ENCODE measurements at places on chromosomes 1 and 21. TPM values are rescaled to one million over a fixed set of nuclear protein-coding genes. Genes with fewer than 3 reads are reported as not detected.

The SAMD11 gene
- not detected for total RNA-seq

DNA sequence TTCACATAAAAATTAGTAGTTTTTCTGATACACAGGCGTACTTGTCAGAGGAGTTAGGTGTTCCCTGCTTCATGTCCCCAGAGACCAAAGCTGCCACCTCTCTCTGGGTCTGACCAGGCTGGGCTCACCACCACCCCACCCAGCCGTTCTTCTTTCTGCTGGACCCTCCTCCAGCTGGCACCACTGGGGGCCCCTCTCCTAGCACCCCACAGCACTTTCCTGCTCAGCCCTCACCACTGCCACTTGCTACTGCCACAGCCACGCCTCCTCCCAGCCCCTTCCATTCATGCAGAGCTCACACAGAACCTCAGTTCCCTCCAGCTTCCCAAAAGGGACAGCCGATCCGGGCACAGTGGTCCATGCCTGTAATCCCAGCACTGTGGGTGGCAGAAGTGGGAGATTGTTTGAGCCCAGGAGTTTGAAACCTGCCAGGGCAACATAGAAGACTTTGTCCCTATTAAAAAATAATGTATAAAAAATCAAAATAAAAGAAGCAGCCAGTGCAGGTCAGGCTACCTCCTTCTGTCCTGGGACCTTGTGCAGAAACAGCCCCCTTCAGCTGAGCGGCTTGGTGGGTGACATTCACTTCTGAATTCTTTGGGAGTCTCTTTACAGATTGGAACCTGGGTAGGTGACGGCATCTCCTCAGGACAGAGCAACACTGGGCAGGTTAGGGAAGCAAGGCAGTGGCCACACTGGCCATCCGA lies 208.3 kb downstream of the TOMM20 start:
- no peak overlapping the region for H3K4me3 ChIP-seq
- no peak for DNase-seq
- H3K36me3 ChIP-seq = peaks cover 13% of the 10 kb centered on the region
- H3K27ac ChIP-seq = no peak overlapping the region

The CELA2A gene
- not detected for total RNA-seq

DNA sequence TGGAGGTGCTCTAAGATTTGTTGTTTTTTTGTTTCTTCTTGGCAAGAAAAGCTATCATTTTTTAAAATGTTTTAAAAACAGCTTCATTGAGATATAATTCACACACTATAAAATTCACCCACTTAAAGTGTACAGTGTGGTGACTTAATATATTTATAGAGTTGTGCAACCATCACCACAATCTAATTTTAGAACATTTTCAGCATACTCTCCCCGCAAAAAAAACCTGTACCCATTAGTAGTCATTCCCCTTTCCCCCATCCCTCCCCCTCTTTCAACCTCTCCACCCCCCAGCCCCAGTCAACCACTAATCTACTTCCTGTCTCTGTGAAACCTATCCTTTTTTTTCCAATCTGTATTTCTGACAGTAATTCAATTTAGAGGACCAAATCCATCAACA lies 30.6 kb downstream of the ZC3H11B start:
- H3K36me3 ChIP-seq = no peaks in the 10 kb centered on the region
- no peak overlapping the region for H3K27ac ChIP-seq
- H3K4me3 ChIP-seq = no peak overlapping the region
- no peak for DNase-seq
- H3K27me3 ChIP-seq = no peaks in the 10 kb centered on the region

- H3K4me1 ChIP-seq = peaks cover 45% of the 10 kb centered on the region
- DNase-seq = no peak
- H3K27me3 ChIP-seq = no peaks in the 10 kb centered on the region
- no peak overlapping the region for H3K4me3 ChIP-seq
- no peak overlapping the region for H3K27ac ChIP-seq
- peaks cover 3% of the 10 kb centered on the region for H3K36me3 ChIP-seq
Observed at GRCh38 chr1:223227486-223228196, 84.6 kb upstream of the TLR5 start.

The LRRC71 gene
- total RNA-seq = not detected

The BEND5 gene
- 2.0 TPM for total RNA-seq

The SLAMF8 gene
- total RNA-seq = 0.89 TPM

The OR2AK2 gene
- total RNA-seq = not detected

The ITLN2 gene
- total RNA-seq = not detected

The SCMH1 gene
- 24.2 TPM for total RNA-seq

GRCh38 chr1:64215576-64215975 lies 12.2 kb downstream of the UBE2U start:
- no peaks in the 10 kb centered on the region for H3K36me3 ChIP-seq
- H3K4me3 ChIP-seq = no peak overlapping the region
- no peaks in the 10 kb centered on the region for H3K4me1 ChIP-seq

- H3K27me3 ChIP-seq = peaks cover 49% of the 10 kb centered on the region
- peaks cover 19% of the 10 kb centered on the region for H3K4me1 ChIP-seq
- no peak overlapping the region for H3K4me3 ChIP-seq
- DNase-seq = no peak
- H3K36me3 ChIP-seq = no peaks in the 10 kb centered on the region
Observed at GRCh38 chr1:226545836-226546596, 2.5 kb upstream of the STUM start.

DNA sequence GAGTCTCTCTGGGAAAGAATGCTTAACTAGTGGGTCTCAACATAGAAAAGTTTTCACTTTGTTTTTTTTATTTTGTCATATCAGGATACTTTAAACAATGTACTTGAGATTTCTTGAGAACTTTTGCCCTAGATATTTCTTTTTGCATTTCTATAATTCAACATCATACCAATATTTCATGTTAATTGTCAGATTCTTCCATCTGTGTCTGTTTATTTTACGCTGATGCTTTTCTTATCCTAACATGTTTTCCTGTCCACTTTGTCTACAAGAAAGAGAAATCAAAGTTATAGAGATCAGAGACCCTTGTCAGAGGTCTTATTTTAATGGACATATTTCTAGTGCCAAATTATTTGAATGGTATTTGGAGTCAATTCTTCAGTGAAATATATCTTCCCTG lies 95.5 kb upstream of the B3GALT2 start:
- no peak for DNase-seq
- no peak overlapping the region for H3K4me3 ChIP-seq
- peaks cover 10% of the 10 kb centered on the region for H3K36me3 ChIP-seq
- H3K4me1 ChIP-seq = peaks cover 18% of the 10 kb centered on the region
- H3K27me3 ChIP-seq = no peaks in the 10 kb centered on the region

DNA sequence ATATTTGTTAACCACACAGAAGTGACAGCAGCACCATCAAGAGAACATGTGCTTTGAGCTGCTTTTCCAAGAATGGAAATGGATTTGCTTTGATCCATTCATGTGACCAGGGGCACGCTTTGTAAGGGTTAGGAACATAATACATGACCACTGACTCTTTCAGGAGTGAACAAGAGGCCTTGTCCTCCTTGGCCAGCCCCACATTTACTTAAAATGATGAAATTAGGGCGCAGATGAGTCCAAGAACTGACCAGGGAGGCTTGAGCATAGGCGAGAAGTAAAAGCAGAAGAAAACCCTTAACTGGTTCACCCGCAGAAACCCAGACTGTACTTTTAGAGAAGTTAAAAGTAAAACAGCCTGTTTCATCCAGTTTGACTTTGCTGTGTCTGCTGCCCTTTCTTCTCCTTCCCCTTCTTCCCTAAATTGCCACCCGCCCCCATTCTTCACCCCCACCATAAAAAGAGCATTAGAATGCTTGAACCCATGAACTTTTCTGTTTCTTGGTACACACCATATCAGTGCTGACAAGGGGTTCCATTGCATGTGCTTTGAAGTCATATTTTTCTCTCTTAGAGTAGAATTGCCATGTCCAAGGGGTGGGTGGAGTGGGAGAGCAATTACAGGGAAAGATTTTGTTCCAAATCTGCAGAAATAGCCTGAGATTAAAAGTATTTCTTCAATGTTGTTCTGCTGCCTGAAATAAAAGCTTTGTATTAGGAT lies 2.6 kb upstream of the GLUL start:
- H3K4me1 ChIP-seq = peaks cover 29% of the 10 kb centered on the region
- H3K36me3 ChIP-seq = peaks cover 21% of the 10 kb centered on the region
- H3K27ac ChIP-seq = no peak overlapping the region
- H3K27me3 ChIP-seq = peaks cover 23% of the 10 kb centered on the region
- no peak for DNase-seq

The KCNE2 gene
- total RNA-seq = not detected

DNA sequence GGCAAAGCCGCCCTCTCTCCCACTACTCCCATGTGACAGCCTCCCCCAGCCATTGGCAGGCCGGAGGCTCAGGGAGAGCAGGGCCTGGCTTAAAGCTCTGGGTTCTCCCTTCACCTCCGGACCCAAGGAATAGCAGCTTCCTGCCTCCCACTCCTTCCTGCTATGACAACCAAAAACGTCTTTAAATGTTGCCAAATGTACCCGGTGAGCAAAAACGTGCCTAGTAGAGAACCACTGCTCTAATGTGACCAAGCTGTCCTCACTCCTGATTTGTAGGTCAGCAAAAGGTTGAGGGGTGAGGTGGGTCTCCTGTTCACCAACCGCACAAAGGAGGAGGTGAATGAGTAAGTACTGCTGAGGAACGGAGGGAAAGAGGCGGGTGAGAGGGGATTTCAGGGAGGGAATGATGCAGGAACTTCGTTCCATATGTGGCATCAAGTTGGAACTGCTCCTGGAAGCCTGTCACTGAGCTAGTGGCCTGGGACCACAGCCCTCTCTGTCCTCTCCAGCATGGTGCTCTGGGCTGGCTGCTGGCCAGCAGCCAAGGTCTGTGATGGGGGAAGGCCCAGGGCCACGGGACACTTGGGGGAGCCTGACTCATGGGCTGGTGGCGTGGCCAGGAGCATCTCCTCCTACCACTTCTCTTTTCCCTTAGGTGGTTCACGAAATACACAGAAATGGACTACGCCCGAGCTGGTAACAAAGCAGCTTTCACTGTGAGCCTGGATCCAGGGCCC lies 5.7 kb downstream of the MRTO4 start:
- peaks cover 16% of the 10 kb centered on the region for H3K36me3 ChIP-seq
- H3K27ac ChIP-seq = no peak overlapping the region
- H3K4me3 ChIP-seq = no peak overlapping the region
- peaks cover 22% of the 10 kb centered on the region for H3K4me1 ChIP-seq
- H3K27me3 ChIP-seq = no peaks in the 10 kb centered on the region
- DNase-seq = no peak

The KCNK2 gene
- total RNA-seq = not detected

DNA sequence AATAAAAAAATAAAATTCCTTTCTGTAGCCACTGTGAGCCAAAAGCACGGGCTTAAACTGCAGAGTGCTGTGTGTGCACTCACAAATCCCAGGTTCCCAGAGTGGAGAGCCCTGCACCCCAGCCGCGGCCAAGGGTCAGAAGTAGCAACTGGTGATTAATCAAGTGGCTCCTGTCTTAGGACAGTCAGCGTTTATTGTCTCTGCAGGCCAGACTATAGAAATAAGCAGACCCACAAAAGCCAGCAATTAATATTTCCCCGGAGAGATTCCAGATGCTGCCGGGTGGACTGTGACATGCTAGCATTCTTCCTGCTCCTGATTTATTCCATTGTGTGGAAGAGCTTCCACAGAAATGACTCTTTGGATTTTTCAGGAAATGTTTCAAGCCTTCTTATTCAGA lies 412.2 kb downstream of the KIF26B start:
- no peaks in the 10 kb centered on the region for H3K4me1 ChIP-seq
- H3K27ac ChIP-seq = no peak overlapping the region
- no peak for DNase-seq

DNA sequence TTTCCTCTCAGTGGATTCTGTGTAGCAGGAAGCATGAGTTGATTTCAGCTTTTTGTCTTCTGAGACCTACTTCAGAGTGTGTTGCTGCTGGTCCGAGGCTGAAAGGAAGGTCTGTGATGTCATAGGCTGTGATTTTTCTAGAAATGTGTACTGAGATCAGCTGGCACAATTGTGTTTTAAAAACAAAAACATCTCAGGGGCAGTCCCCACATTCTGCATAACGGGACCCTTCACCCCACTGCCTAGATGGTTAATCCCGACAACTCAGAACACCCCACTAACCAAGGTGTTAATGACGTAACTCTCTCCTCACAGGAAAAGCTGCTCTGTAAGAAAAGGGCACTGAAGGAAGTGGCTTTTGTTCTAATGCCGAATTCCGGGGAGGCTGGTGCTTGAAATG lies 59.8 kb upstream of the PPP2R5A start:
- no peak overlapping the region for H3K4me3 ChIP-seq
- no peaks in the 10 kb centered on the region for H3K27me3 ChIP-seq
- H3K4me1 ChIP-seq = peaks cover 28% of the 10 kb centered on the region
- H3K27ac ChIP-seq = peak overlapping the region; percentile 58

DNA sequence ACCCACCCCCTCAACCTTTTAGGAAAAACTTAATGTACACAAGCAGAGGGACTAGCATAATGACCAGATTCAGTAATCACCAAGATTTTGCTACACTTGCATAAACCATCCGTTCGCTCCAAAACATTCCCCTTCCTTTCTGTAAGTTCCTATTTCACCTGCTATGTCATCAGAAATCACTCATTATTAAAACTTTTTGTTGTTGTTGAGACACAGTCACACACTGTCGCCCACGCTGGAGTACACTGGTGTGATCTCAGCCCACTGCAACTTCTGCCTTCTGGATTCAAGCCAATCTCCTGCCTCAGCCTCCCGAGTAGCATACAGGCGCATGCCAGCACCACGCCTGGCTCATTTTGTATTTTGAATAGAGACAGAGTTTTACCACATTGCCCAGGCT lies 3.4 kb downstream of the MRPL20 start:
- H3K27me3 ChIP-seq = no peaks in the 10 kb centered on the region
- H3K27ac ChIP-seq = no peak overlapping the region
- H3K4me3 ChIP-seq = no peak overlapping the region

DNA sequence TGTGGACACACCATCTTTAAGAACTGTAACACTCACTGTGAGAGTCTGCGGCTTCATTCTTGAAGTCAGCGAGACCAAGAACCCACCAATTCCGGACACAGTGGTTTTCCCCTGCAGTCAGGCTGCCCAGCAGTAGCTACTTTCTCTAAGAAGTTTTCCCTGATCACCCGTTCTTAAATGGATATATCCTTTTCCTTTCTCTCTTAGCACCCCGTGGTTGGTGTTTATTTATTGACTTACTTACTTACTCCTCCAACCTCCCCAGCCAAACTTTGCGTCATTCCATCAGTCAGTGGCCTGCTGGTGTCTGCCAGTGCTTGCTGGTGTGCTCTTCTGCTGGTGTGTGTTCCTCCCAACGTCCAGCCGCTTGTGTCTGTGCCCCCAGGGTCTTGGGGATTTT lies 264.8 kb downstream of the GPR52 start:
- no peak for DNase-seq
- H3K36me3 ChIP-seq = peaks cover 19% of the 10 kb centered on the region
- no peaks in the 10 kb centered on the region for H3K27me3 ChIP-seq
- H3K4me1 ChIP-seq = no peaks in the 10 kb centered on the region

DNA sequence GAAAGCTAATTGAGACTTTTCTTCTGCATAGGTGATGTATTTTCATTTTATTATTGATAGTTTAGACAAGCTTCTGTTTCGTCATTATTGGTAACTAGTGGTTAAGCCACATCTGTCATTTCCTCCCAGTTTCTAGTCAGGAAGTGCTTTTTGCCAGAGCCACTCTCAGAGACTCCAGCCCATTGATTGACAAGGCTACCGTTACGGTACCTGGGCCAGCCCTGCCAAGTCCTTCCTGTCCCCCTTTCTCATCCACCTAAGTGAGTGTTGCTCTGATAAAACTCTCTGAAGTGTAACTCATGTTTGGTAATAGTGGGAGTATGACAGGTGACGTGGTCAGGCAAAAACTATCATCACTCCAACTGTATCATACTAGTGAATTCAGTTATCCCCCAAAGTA lies 29.6 kb upstream of the AGL start:
- peaks cover 18% of the 10 kb centered on the region for H3K4me1 ChIP-seq
- no peaks in the 10 kb centered on the region for H3K36me3 ChIP-seq
- peaks cover 2% of the 10 kb centered on the region for H3K27me3 ChIP-seq
- no peak overlapping the region for H3K4me3 ChIP-seq
- H3K27ac ChIP-seq = peak overlapping the region; percentile 15

GRCh38 chr1:224759681-224760091 lies 143.6 kb downstream of the CNIH3 start:
- H3K4me1 ChIP-seq = no peaks in the 10 kb centered on the region
- peaks cover 2% of the 10 kb centered on the region for H3K36me3 ChIP-seq
- no peak for DNase-seq
- H3K27me3 ChIP-seq = no peaks in the 10 kb centered on the region
- H3K27ac ChIP-seq = no peak overlapping the region
- H3K4me3 ChIP-seq = no peak overlapping the region
